ENCODE measurements at places on chromosomes 1 and 21. TPM values are rescaled to one million over a fixed set of nuclear protein-coding genes. Genes with fewer than 3 reads are reported as not detected.

The LAPTM5 gene
- 7.8 TPM for total RNA-seq

- peak; percentile 78 for DNase-seq
Observed at GRCh38 chr1:11377001-11377583, 101.9 kb upstream of the DISP3 start.

The PTPN7 gene
- 0.09 TPM for total RNA-seq

GRCh38 chr1:55886856-55887712 lies 671.9 kb upstream of the USP24 start:
- DNase-seq, result no peak

The AMPD1 gene
- total RNA-seq, result not detected

DNA sequence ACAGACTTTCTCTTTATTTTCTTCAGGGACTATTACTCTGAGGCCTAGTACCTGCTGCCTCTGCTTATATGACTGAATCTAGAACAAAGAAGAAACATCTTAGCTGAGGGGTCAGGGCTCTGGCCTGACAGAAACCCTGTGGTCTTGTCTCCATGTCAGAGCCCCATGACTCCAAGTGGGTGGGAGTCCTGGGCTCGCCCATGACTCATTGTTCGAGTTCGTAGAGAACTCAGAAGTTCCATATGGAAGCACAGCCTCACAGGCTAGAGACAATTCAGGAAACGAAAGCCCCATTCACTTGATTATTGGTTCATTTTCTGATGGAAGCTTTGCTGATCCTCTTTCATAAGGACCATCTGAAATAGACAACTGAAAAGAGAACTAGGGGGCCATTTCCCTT lies 73.2 kb downstream of the CD58 start:
- DNase-seq, result no peak

GRCh38 chr1:77202751-77203150 lies 16.5 kb downstream of the PIGK start:
- no peak for DNase-seq

DNA sequence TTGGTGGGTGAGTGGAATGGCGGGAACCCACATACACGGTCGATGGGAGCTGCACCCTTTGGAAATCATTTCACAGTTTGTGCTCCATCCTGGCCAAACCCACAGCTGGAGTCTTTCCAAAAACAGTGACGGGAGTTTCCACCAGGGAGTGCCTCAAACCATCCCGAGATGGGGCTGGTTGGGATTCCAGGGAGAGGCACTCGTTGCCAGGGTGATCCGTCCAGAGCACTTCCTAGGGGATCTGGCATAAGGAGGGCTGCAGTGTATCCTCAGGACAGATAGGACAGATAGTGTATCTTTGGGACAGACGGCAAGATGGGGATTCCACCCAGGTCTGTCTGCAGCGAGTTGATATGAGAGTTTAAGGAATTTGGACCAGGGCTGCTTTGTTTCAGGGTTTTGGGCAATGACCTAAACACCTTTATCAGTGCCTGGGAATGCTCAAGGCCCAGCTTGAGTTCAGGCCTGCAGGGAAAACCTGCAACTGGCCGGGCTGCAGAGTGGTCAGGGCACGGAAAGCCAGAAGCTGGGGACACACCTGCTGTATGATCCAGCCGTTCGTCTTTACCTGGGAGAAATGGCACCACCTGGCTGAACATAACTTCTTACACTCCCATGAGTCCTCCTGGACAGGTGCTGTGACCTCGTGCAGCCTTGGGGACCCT lies 3.4 kb upstream of the POFUT2 start:
- DNase-seq, result no peak

Measured in cerebellum (tissue), 4 donors.